Inflammatory macrophage (primary cell): ENCODE measurements at places on chromosomes 4 and X.

GRCh38 chr4:27176400-27176799, 315.8 kb downstream of the STIM2 start:
- DNase-seq = no peak

DNA sequence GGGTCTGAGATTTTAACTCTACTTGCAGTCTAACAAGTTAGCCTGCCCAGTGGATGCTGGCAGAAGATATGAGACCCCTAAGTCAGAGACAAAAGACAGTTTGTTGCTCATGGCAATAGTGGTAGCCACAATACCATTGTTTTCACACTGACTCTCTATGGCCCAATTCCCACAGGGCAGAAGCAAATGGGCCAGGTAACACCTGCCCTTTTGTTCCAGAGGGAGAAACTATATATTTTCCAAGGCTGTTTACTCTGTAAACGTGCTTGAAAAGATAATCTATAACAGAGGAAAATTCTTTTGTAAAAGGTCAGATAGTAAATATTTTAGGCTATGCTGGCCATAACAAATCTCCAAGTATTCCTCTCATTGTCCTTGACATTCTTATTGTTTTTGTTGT, 57.2 kb upstream of the NPNT start:
- DNase-seq = no peak

DNA sequence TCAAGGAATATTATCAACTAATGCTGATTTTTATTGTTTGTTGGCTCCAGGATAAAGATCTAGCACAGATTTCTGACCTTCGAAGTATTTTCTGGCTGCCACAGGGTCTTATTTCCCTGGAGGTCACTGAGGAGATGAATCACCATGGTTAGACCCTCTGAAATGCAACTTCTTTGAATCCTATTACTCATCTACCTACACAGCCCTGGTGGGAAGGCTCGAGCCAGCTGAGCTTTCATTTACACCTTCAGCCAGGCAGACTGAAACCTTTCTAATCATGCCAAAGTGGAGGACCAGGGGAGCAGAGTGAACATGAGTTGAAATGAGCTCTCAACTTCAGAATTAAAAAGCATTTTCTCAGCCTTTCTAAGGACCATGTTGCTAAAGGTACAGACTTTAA, 130.5 kb downstream of the SMIM20 start:
- no peak for DNase-seq

GRCh38 chr4:52925531-52925968, 63.4 kb downstream of the RASL11B start:
- DNase-seq = no peak

DNA sequence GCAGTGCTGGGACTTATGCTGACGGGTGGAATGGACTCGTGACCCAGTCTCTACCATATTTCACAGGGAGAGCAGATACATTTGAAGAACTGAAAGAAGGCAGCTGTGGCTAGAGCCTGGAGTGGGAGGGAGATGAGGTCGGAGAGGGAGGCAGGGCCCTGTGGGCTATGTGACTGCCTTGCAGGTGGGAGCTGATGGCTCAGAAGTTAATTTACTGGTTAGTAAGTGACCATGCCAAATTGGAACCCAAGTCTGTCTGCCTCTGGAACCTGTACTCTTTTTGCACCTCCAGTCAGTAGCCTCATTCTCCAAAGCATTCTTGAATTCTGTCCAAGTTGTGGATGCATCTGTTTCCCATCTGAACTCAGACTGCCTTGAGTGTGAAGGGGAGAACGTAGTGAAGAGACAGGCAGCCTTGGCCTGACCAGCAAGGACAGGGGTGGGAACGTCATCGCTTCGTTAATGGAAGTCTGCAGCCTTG, 92.3 kb downstream of the REPS2 start:
- peak; percentile 80 for DNase-seq

DNA sequence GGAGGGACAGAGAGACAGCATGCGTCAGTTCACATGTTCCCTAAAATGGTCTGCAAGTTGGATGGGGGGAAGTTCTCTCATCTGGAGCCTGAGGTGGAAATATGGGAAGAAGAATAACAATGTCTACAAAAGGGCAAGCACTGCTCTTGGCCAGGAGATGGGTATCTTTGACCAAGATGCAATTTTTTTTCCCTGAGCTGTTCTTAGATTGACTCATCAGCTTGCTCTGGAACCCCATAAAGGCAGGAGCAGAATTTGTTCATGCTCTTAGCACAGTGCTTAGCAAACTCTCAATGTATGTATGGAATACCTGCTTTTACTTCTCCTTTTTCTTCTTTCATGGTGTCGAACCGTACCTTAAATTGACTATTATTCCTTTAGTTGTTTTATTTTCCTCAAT, 90.5 kb upstream of the ZNF827 start:
- DNase-seq = no peak
